Activated CD4-positive, alpha-beta T cell treated with anti-CD3 and anti-CD28 coated beads, Interleukin-2, amount 10 ng/mL, durations not matched to agents 24 days and 14 days (primary cell): ENCODE measurements at places on chromosomes 7 and 10.

DNA sequence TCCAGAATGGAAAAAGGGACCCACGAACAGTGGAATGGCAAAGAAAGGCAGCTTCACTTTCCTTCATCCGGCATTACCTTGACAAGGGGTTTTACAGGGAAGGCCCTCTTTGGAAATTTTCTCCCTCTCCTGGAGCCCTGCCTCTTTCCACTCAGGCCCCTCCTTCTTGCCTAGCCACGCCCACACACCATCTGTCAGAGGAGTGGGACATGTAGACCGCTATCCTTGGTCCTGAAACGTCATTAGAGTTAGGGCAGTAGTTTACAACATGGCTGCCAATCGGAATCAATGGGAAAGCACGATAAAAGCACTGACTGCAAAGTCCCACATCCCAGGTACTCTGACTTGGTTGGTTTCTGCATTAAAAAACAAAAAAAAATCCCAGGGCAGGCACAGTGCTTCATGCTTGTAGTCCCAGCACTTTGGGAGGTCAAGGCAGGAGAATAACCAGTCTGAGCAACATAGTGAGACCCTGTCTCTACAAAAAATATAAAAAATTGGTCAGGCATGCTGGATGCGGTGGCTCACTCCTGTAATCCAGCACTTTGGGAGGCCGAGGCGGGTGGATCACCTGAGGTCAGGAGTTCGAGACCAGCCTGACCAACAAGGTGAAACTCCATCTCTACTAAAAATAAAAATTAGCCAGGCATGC lies 96.4 kb downstream of the MARCHF5 start:
- peak; percentile 75 for DNase-seq

GRCh38 chr10:27547482-27547881 lies 43.4 kb downstream of the RAB18 start:
- DNase-seq: no peak

- no peak for DNase-seq
Observed at GRCh38 chr10:131650771-131651673, 249.8 kb upstream of the PPP2R2D start.

DNA sequence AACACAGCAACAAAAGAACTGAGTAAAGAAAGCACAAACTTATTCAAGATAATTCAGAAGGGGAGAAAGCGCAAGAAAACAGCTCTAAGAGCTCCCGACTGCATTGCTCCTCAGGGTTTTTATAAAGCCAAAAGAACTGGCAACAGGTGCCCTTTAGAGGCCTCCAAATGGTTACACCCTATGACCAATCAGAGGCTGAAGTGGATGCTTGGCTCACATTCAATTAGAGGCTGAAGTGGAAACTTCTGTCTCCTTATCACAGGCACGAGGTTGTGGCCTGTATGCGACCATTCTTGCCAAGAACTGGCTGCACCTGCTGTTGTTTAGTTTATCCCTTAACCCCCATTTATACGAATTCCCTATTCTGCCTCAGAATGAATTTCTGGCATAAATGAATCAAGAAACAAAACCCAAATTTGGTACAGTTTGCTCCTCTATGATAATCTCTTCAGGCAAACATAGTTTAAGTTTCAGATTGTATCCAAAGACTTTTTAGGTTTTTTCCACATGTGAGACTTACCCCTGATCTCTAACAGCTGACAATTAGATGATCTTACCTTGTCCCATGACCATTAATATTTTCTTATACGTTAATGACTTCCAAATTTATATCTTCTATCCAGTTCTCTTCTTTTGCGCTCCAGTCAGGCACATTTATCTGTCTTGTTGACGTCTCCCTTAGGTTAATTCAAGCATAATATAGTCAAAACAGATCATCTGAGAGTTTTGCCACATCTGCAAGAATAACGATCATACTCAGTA lies 504.8 kb downstream of the NXPH1 start:
- DNase-seq: no peak

DNA sequence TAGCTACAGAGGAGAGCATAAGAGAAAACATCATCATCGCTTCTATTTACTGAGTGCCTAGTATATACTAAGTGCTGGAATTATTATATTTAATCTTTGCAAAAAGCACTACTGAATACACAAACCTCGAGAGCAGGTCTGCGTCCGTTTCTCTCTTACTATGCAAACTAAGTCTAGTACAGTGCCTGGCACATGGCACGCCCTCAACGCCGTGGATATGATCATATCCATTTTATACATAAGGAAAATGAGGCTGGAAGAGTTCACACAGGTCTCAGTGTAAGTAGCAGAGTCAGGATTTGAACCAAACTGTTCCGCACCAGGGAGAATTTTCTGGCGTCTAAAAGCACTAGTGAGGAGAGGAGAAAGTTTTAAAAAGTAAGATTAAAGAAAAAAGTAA lies 17.6 kb downstream of the MXI1 start:
- DNase-seq: peak; percentile 54

GRCh38 chr10:124298891-124299290 lies 119.8 kb downstream of the OAT start:
- no peak for DNase-seq

DNA sequence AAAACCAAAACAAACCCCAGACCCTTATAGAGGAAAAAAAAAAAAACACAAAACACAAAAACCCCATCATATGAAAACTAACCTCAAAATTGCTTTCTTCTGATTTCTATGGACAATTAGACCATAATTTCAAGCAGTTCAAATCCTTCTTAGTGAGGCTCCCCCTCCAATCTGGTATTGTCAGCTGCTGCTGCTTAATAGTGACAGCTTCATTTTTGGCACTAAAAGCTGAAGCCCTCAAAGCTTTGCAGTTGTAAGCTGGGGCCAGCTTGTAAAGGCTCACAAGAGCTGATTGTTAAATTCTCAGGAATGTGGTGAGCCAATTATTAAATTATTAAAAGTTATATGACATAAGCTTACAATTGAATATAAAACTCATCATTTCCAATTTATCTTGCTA lies 21.9 kb downstream of the ATXN7L1 start:
- no peak for DNase-seq

- no peak for DNase-seq
Observed at GRCh38 chr7:44144968-44145478, 3.9 kb upstream of the MYL7 start.

- no peak for DNase-seq
Observed at GRCh38 chr10:100829097-100829870, 83.5 kb upstream of the SLF2 start.

- DNase-seq: no peak
Observed at GRCh38 chr7:131964203-131964602, 407.8 kb upstream of the PODXL start.

GRCh38 chr7:142272841-142273240 lies 15.0 kb upstream of the PRSS58 start:
- no peak for DNase-seq

GRCh38 chr10:344582-345200 lies 209.4 kb downstream of the ZMYND11 start:
- DNase-seq: no peak

GRCh38 chr7:113652501-113652900 lies 266.3 kb downstream of the PPP1R3A start:
- no peak for DNase-seq

GRCh38 chr10:4024516-4025245 lies 239.7 kb upstream of the KLF6 start:
- no peak for DNase-seq

GRCh38 chr10:25076506-25077177 lies 60.2 kb downstream of the THNSL1 start:
- DNase-seq: no peak

DNA sequence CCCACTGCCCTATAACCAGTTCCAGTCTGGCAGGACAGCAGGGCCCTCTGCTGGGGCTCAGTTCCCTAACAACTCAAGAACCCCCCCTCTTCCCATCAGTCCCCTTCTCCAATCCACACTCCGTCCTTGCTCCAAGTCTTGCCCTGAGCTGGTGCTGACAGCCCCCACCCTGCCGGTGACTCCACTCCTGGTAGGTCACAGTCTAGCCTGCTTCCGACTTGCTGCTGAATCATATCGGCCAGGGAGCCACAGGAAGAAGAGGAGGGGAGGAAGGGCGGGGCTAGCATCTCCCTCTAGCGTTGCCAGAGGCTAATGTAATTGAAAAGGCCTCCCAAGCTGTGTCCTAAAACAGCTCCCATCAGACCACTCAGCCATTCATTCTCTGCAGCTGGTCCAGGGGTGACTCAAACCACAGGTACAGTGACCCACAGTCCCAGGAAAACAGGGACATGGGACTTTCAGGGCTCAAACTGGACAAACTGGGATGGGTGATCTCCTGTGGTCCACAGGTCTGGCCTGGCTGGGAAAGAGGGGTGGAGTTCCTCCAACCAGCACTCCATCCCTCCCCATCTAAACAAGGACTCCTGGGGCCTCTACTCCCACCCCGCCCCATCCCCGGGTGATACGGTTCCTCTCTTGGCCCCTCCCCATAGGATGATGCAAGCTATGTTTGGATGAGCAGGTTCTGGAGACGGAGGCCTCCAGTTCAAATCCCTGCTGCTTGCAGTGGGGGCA lies 158.8 kb downstream of the SH3PXD2A start:
- peak; percentile 93 for DNase-seq

DNA sequence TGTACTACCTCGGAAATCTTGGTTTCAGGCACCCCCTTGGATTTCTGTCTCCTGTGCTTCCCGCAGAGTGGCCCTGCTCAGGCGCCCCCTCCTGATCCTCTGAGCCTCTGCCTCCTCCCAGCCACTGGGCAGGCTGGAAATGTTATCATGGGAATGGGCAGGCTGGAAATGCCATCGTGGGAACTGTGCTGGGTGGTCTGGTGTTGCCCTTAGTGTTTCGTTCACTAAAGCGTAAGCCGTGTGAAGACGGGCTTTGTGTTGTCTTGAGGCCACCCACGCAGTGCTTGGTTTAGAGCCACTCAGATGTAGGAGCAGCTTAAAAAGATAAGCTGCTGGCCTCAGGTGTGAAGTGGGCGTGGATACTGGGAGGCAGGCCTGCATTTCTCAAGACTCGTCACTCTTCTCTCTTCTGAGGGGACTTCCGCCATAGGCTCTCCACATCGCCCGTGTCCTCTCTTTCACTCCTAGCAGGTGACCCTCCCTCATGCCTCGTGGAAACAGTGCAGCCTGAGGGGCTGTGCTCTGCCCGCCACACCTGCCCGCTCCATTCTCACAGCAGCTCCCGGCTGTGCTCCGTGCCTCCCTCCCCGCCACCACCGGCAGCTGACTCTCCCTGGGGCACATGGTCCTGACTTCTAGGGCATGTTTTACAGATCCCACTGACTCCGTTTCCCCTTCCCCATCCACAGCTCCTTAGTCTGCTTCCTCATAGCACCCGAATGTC lies 28.5 kb downstream of the PPP2R2D start:
- DNase-seq: no peak

DNA sequence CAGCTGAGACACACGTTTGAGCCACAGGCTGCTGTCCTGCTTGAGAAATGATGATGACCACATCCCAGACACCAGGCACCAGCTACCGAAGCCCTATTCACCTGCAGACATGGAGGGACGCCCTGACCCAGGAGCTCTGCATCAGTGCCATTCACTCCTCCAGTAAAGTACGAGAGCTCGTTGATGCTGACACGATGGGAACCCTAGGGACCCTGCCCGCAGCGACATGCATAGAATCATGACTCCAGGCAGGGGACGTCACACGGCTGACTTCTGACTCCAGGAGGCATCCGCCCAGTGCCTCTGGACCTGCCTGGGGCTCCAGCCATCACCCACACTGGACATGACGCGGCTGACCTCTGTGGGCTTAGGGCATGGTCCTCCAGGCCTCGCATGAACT lies 129.9 kb downstream of the ADARB2 start:
- no peak for DNase-seq

GRCh38 chr7:29511337-29511736 lies 52.3 kb upstream of the PRR15 start:
- DNase-seq: no peak

DNA sequence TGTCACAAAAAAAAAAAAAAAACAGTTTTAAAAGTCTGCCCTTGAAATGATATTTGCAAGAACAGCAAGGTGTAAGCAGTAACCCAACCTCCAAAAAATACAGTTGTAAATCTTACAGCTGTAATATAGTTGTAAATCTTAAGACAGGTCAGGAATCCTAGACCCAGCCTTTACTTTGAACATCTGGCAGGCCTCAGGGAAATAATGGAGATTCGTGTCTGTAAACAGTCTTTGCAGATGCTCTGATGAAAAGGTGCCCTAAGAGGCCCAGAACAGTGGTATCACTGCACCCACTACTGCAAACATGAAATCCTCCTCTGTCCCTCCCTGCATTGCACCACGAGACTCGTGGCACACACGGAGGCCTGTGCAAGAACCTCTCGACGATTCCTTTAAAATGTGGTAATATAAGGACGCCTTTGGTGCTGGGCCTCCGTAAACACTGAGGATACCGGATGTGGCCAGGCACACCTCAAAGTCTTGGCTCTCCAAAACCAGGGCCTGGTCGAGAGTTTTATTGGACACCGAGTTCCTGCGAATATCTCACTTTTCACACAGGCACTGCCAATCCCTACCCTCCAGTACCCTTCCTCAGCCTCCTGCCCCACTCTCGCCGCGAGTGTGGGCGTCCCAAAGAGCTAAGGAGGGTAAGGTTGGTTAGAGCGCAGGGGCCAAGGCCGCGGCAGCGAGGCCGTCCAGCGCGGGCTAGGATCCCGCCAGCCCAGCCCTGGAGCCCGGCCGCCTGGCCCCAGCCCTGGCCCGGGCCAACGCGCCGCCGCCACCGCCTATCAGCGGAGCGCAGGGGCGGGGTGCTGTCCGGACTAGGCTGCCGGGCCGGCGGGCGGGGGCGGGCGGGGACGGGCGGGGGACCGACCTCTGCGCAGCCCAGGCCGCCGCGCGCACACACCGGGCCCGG lies at the start of gene REEP3:
TSS of gene REEP3 (plus strand) at position 902 of the 916 bp plus-strand sequence. CDS start 145 bp downstream, outside the sequence.
- DNase-seq: peak; percentile 86

GRCh38 chr7:50197549-50197948 lies 104.5 kb upstream of the ZPBP start:
- DNase-seq: no peak

DNA sequence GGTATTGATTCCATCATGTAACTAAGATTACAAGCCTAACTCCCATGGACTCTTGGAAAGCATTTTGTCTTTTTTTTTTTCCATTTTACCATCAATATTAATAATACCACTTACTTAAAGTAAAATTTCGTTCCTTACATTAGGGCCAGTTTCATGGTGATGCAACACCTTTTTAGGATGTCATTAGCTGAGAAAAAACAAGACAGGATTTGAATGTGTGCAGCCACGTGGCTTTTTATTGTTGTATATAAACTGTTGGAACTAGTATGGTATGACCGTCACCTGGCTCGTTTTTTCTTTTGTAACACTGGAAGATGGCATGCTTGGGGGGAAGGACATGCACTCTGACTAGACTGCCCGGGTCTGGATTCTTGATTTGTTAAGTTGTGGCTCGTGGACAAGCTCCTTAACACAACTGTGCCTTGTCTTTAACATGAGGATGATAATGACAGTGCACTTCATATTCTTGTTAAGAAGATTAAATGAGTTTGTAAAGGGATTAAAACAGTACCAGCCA lies 42.1 kb downstream of the ARHGAP21 start:
- no peak for DNase-seq

GRCh38 chr10:95183271-95184230 lies 10.5 kb upstream of the ACSM6 start:
- peak; percentile 95 for DNase-seq

GRCh38 chr10:104766341-104766740 lies 125.3 kb downstream of the SORCS3 start:
- no peak for DNase-seq

GRCh38 chr10:24882047-24882698 lies 70.2 kb downstream of the PRTFDC1 start:
- DNase-seq: peak; percentile 74
